ENCODE measurements at places on chromosomes 1 and 21.

- no peak for DNase-seq
Observed at GRCh38 chr21:20452935-20453334, 545.3 kb upstream of the NCAM2 start.

- no peak for DNase-seq
Observed at GRCh38 chr1:6507037-6507428, 15.6 kb upstream of the PLEKHG5 start.

DNA sequence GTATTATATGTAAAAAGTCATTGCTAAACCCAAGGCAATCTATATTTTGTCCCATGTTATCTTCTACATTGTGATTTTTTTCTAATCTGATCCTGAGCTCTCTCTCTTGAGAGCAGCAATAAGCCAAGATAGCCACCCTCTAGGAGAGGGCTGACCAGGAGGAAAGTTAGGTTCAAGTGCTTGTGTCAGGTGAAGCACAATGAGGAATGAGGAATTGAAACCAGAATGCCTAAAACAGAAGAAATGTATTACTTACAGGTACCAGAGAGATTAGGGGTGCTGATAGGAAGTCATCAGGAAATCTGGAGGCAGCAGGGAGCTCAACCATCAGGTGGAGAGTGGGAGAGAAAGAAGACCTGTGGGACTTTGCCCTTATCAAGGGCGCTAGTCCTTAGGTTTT, 85.5 kb upstream of the BARHL2 start:
- DNase-seq: no peak

GRCh38 chr1:65321879-65322278, 12.5 kb downstream of the DNAJC6 start:
- DNase-seq: no peak

- no peak for DNase-seq
Observed at GRCh38 chr1:5969168-5969567, 23.1 kb downstream of the NPHP4 start.

- no peak for DNase-seq
Observed at GRCh38 chr1:195933835-195934234, 674.4 kb downstream of the KCNT2 start.

GRCh38 chr1:93148001-93148400, 32.2 kb downstream of the TMED5 start:
- DNase-seq: no peak

DNA sequence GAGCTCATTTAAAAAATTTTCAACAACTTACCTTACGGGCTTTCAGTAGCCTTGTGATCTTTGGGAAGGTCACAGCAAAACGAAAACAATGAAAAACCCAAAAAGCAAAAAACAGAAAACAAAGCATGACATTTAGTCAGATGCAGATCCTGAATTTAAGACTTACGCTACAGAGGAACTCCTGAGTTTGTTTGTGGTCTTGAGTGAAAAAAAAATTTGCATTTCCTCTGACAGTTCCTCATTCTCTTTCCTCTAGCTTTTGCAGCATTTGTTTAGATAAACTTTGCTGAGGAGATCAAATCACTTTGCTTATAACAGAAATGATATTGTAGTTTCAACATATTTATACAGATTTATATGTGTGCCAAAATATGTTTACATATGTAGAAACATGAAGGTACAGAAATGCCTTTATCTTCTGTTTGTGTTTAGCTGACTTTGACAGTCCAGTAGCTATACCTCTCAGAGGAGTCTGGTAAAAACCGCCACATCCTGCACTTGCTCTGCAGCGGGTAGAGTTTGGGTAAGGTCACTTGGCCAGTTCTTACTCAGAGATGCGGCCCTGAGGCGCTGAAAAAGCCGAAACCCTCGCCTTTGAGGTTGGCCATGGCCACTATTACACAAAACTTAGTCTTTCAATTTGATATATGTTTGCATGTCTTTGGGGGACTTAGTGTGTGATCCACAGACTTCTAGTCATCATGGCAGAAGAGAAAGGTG, 142.5 kb downstream of the TNR start:
- DNase-seq: no peak

DNA sequence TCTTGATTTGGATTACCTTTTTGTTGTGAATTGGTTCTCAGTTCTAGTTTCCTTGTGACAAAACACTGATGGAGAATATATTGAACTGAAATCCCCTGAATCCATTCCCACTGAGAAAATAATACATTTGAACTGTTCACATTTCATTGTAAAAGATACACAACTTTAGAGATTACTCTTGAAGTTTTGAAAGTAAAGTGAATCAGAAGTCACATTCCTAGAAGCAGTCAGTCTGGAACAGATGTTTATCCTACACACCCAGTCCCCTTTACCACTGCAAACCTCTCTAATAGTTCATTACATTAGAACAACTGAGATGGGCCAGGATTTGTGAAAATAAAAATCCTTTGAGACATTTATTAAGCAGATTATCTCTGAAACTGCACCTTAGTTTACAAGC, 3.4 kb downstream of the RERE start:
- DNase-seq: no peak

DNA sequence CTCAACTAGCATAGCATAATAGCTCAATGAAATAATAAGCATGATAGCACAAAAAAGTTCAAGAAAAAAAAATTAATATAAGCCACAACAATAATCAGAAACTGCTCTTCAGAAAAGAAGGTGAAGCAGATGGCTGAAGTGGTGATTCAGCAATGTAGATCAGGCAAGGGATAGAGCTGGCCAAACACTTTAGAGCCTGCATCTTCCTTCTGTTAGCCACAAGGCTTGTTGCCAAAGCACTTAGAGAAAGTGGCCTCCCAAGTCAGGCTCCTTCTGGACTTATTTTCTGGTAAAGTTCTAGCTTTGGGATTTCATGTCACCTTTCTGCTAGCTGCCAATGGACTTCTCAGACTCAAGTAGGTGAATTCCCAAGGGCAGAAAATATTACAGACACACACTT, 60.3 kb upstream of the C1orf87 start:
- no peak for DNase-seq

DNA sequence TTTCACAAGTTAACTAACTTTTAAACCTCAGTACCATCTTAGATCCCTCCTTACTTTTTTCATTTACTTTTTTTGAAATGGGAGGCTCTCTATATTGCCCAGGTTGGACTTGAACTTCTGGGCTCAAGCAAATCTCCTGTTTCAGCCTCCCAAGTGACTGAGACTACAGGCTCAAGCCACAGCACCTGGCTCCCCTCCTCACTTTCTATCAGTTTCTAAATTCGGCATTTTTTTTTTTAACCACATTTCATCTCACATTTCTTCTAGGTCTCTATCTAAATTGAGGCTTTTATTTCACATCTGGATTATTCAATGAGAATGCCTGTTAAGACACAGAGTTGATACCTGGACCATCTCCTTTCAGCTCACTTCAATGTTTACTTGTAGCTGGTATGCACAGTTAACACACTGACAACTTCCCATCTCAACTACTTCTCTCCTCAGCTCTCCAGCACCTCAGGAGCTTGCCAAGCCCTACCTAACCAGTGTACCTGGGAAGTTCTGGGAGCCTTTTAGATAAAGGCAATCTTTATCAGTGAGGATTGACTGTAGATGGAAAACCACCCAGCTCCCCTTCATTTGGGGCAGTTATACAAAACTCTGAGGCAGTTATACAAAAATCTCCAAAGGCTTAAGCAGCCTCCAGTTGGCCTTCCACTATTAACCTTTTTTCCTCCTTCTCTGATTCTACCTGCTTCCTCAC, 3.4 kb downstream of the USP33 start:
- DNase-seq: no peak

- DNase-seq: no peak
Observed at GRCh38 chr1:31670593-31670964, 25.9 kb upstream of the PEF1 start.

DNA sequence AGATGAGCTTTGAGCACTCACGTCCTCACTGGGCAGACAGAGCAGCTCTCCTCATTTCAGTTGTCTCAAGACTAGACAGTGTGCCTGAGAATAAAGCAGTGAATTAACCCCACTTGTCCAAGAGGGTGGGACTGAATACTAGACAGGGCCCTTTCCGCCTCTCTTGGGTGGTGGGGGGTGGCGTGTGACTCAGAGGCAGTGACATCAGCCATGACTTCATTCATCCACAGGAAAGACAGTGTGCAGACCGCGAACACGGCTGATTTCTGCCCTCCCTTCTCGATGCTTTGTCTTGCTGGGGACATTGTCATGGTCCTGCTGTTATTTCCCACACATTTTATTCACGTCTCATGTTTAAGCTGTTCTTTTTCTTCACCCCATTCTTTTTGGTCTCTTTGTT, 64.9 kb downstream of the FGGY start:
- DNase-seq: no peak

- DNase-seq: no peak
Observed at GRCh38 chr21:14121719-14122118, 89.0 kb downstream of the LIPI start.

- DNase-seq: no peak
Observed at GRCh38 chr21:46226146-46226545, 2.4 kb downstream of the LSS start.

DNA sequence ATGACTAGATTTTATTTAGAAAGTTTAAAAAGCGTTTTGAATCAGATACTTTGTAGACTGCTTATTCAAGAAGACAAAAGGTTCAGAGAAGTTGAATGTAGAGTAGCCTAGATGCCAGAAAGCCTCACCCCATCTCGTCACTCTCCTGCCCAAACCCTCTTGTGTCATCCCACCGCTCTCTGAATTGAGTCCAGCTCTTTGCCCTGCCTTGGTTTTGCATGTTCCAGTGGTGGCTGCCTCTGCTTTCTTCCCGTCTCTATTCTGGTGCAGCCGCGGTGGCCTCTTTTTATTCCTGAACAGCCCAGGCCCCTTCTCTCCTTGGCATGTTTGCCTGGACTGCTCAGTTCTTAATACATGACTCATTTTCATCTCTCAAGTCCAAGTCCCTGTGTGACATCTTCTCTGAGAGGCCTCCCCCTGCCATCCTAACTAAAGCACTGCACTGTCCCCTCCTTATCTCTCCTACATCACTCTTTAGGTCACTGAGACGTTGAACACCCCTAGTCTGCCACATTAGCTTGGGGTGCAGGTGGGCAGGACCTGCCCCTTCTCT, 22.9 kb downstream of the PRDM2 start:
- no peak for DNase-seq

Measured in activated CD8-positive, alpha-beta memory T cell treated with anti-CD3 and anti-CD28 coated beads for 48 hours (primary cell).